ENCODE measurements at places on chromosomes 2 and 18.

- no peak for DNase-seq
These were observed 61.5 kb upstream of the NEDD4L start for GRCh38 chr18:57982372-57983021.

- no peak for DNase-seq
These were observed 19.6 kb downstream of the CPLX4 start for GRCh38 chr18:59298871-59299270.

DNA sequence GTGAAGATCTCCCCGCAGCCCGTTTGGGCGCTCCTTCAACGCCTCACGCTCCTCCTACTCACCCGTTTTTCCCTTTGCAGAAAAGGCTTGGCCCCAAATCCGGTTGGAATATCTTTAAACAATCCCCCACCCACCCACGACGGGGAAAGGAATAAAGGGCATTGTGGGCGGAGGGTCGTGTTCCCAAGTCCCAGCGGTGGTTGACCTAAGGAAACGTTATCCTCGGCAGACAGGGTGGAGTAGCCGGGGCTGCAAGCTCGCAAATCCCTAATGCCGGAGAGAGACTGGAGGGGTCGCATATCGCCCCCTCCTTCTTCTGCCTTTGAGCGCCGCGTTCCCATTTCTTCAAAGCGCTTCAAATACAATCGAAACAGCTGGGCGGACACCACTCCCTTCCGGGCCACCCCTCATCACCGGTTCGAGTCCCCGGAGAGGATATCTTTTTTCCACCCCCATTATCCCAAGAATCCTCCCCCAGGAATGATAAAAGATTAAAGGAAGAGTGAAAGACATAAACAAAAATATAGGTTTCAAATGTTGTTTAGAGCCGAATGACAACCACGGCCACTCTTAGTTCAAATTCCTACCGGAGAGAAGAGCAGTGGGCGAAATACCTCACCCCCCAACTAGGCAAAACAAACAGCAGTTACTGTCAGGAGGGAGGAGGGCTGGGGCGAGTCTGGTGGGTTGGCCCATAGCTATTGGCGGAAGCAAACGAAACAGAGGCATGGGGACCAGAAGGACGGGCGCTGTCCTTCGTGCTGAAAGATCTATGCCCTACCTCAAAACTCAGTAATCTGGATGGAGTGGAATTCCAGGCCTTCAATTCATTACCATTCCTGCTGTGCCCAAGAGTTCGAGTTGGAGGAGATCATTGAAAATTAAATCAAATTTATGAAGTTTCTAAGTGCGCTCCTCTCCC is 2.8 kb upstream of the GAD1 start:
- peak; percentile 59 for DNase-seq

- DNase-seq: no peak
These were observed 35.6 kb upstream of the BCL11A start for GRCh38 chr2:60589104-60589503.

DNA sequence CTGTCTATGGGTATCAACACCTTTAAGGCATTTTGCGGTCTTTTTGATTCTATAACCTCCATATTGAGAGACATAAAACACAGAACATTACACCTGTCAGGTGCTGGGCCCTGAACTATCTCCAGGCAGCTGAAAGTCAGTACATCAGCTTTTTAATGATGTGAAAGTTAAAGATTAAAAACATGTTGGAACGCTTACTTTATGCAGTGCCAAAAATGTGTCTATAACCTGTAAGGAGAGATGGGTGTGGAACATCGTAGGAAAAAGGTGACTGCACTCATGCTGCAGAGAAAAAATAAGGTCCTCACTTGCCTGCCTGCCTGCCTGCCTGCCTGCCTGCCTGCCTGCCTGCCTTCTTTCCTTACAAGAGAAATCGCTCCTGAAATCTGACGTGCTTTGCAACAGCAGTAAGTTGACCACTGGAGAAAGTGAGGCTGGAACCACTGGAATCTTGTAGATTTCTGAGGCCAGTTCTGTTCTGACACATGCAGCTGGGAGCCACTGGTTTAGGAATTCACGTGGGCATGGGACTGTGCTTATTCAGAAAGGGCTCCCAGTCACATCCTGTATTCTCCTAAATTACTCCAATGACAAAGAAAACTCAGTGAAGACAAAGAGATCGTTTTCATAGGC is 34.1 kb downstream of the BCL11A start:
- DNase-seq: no peak

DNA sequence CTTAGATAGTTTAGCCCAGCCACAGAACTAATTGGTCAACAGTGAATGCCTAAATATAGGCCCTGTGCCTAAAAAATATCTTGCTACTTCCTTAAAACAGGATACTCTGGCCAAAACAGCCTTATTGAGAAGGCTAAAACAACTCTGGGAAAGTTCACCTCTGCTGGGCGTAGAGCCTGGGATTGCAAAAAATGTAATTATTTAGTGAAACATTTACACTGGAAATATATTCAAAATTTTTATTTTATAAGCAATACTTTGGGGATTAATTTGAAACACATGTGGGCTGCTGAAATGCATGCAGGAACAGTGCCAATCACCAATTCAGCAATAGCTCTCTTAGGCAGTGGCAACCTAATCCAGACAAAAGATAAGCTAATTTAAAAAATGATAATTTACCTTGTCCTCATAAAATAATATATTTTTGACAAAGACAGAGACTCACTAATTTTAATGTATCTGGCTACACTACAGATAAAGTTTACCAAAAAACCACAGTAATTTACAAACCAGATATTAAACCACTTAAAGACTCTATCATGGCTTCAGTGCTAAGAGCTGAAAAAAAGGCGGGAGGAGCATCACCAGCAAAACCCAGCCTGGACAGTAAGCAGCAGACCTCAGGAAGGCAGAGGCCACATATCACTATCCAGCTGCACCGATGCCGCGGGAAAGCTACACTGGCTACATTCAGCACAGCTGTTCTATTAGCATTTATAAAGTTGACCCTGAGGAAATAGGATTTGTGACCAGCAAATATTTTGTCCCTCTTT is 18.5 kb downstream of the TRAK2 start:
- no peak for DNase-seq

DNA sequence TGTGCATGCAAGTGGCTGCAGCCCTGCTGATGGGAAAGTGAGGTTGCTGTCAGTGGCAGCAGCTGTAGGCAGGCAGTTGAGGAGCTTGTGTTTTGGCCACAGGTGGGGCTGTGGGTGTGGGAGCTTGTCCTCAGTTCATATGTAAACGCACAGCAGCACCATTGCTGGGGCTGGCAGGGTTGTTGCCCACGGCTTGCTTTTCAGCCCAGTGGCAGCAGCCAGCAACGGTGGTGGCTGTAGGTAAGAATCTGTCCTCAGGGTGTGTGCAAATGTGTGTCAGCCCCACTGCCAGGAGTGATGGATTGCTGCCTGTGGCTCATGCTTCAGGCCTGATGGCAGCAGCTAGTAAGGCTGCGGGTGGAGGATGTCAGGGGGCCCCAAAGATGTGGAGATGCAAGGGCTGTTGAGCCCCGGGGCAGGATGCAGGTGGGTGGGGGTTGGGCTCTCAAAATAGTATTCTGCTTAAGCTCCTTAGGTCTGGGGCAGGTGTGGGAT is 141.3 kb upstream of the THUMPD2 start:
- DNase-seq: peak; percentile 53

GRCh38 chr18:79982736-79983135 is 5.6 kb downstream of the TXNL4A start:
- peak; percentile 60 for DNase-seq

DNA sequence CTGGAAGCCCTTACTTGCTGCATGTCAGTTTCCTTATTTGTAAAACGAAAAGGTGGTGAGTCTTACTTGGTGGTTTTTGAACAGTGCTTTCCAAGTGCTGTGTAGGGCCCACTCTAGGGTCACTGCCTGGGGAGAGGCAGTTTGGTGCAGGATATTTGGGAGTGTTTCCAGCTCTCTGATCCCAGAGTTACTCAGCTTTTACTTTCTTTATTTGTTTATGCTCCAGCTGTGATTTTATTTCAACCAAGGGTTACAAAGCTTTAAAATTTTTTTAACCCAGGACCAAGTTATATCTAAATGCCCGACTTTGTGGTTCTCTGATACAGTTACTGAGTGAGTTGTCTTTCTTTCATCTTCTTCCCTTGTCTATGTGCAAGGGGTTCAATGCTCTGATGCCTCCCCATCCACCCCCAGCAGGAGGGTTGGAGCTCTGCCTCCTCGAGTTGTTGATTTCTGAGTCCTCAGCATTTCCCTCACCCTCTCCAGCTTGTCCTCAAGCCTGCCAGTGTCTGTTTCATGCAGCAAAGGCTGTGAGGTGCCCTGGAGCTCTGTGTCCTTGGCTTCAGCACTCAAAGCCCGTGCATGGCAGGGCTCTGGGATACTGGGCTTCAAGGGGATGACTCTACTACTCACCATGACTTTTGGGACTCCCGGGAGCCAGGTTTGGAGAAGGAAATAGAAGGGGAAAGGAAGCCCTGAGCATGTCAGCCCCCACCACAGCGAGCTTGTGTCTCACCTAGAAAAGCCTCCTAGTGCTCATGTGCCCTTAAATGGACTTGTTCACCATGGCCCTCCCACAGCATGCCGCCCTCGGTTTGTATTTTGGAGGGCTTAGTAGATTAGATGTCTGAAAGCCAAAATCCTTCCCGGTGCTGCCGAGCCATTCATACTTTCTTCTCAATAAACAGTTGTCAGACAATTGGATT is 236.8 kb downstream of the SETBP1 start:
- no peak for DNase-seq

DNA sequence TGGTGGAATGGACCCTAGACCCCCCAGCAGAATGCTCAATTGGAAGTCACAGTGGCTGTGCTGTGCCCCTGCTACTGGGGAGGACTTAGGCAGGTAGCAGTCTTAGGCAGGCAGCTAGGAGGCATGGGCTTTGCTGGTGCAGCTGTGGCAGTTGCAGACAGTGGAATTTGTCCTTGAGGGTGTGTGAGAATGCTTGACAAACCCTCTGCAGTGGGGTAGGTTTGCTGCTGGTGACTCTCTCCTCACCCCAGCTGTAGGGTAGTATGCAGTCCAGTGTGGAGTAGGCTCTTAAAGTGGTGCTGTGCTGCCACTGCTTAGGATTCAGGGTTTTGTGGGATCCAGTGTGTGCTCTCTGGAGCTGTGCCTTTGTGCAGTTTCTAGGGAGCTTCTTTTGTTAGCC is 61.3 kb downstream of the NUP35 start:
- DNase-seq: no peak

- no peak for DNase-seq
These were observed 434.8 kb upstream of the SLC8A1 start for GRCh38 chr2:40886655-40887054.

GRCh38 chr2:10989782-10990181 is 78.0 kb downstream of the KCNF1 start:
- DNase-seq: no peak

GRCh38 chr18:80108121-80108536 is 933 bp upstream of the ADNP2 start:
- DNase-seq: no peak

- DNase-seq: peak; percentile 55
These were observed 181.7 kb downstream of the ANAPC1 start for GRCh38 chr2:111702119-111702803.

DNA sequence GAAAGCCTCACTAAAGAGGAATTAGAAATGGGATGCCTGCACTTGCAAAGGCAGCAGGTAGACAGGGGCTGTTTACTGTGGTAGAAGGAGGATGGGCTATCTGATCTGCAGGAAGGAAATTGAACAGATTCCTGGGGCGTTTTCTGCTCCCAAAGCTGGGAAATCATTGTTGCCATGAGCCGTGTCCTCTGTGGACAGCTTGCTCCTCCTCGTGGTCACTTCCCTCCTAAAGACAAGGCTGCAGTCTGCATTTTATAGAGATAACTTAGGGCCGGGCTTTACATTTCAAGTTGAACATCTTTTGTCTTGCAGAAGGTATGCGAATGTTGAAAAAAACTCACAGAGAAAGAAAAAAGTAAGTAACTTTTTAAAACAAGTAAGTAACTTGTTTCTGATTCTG is 50.9 kb downstream of the DCDC2C start:
- no peak for DNase-seq

DNA sequence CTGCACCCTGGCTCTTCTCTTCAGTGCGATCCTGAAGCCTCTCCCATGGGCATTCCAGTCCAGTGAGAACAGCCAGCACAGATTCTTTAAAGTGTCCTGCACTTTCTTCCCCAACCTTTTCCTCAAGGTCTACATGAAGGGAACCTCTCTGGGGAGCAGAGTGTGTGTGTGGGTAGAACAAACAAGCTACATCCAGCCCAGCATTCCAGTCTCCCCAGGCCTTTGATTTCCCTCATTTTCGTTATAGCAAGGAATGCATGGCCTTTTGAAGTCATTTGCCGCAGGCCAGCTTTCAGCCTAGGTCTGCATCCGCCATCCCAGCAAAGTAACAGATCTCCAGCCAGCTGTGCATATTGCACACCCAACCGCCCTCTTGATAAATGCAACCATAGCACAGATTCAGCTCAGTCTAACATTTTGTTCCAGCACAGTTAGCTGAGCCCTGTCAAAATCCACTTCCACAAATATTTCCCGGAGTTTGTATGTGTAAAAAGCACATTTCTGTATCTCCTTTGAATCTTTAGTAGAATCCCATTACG is 44.6 kb downstream of the CD8B2 start:
- no peak for DNase-seq

DNA sequence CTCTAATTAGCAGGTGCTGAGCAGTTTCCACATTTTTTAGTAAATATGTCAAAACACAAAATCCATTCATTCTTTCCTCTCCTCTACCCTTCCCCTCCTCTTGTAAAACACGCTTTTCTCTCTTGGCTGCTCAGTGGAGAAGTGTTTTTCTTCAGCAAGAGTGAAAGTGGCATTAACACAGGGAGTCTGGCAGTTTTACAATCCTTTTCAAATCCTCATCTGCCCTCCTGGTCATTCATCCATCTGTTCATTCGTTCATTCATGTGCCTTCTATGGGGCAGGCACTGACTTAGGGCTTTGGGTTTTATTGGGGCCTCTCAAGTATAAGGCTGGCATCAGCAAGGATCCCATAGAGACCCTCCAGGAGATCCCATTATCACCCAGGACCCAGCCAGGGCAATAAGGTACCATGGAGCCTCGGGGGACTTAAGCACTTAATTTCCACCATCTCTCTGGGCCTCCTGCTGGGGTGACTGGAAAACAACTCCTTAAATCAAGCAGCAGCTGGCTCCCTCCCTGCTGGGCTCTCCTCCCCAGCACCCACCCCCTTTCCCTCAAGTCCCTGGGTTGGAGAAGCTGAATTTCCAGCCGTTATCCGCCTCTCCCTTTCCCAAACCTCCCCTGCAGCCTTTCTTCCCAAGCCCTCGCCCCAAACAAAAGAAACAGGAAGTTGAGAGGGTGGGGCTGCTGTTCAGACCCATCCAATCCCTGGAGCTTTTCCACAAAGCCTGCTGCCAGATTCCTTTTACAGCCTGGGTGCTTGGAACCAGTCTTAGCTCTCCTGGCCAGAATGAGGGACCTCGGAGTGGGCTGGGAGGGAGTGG is 32.6 kb downstream of the MARCHF4 start:
- DNase-seq: no peak

DNA sequence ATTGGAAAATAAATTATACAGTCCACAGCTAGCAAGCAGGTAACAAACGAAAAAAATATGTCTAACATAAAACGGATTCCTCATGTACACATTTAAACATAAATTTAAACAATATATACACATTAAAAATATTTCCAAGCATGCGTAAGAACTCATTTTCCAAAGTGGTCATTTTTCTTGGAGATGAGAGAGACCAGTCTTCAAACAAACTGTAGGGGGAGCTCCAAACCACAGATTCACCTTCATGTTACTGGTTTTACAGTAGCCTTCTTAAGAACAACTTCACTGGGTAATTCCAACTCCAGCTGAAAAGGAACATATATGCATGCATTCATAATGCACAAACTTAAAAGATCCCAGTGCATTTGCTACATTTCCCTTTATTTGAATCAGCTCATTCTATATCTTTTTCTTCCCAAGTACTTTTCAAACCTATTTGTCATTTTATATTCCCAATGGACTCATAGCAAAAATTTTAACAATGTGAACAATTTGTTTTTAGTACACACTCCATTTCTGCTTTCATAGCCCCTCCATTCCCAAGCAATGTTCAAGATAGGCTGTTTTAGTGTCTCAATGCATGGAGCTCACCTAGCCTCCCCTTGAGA is 4.7 kb upstream of the STAMBP start:
- peak; percentile 42 for DNase-seq

Measured in activated CD8-positive, alpha-beta T cell treated with anti-CD3 and anti-CD28 coated beads for 36 hours (primary cell).